ENCODE measurements at places on chromosomes 13 and 19.
A peak's percentile ranks its signal among the peaks of the same experiment; 100 is the strongest.

- no peak for DNase-seq
Observed at GRCh38 chr13:113150550-113151365, 7.7 kb upstream of the PROZ start.

- DNase-seq, result no peak
Observed at GRCh38 chr19:32458500-32459123, 53.0 kb downstream of the DPY19L3 start.

DNA sequence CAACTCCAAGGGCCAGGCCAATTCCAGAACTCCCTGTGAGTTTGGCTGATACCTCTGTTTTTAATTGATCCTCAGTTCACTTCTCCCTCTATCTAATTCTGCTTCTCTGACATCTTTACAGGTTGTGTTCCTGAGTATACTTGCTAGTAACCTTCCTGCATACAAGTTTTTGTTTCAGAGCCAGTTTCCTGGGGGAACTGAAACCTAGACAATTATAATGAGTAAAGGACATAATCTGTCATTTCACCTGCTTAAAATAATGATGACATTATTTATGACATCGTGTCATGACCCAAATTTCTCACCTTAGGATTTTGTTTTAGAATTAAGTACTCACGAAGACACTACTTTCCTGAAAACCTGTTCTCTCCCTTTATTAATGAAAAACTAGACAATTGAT lies 12.5 kb upstream of the MYCBP2 start:
- no peak for DNase-seq

- DNase-seq, result no peak
Observed at GRCh38 chr13:46178143-46178542, 3.8 kb downstream of the LCP1 start.

- DNase-seq, result no peak
Observed at GRCh38 chr13:94312511-94313216, 166.8 kb downstream of the DCT start.

DNA sequence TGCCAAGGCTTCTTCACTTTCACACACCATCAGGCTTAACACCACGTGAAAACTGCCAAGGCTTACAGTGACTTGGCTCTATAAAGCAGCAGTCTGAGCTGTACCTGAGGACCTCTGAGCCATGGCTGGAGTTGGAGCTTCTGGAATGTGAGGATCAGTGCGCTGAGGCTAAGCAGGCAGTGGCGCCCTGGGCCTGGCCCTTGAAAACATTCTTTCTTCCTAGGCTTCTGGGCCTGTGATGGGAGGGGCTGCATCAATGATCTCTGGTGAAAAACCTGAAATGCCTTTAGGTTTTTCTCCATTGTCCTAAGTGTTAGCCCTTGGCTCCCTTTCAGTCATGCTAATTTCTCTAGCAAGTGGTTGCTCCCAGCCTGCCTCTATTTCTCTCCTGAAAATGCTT lies 192.5 kb upstream of the PCDH20 start:
- no peak for DNase-seq

DNA sequence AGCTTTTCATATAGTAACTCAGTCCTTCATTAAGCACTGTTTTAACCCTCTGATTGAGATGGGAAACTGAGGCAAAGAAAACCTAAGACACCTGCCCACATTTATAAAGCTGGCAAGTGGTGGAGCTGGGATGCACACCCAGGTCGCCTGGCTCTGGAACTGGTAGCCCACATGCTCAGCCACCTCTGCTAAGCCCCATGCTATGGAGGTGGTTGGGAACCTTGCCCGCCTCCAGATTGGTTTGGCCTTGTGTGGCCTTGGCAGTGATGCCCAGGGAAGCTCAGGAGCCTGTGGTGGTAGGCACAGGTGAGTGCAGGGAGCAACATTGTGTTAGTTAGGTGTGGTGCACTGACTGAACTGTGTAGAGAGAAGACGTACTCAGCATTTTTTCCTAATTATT lies 370.2 kb downstream of the MTUS2 start:
- no peak for DNase-seq

DNA sequence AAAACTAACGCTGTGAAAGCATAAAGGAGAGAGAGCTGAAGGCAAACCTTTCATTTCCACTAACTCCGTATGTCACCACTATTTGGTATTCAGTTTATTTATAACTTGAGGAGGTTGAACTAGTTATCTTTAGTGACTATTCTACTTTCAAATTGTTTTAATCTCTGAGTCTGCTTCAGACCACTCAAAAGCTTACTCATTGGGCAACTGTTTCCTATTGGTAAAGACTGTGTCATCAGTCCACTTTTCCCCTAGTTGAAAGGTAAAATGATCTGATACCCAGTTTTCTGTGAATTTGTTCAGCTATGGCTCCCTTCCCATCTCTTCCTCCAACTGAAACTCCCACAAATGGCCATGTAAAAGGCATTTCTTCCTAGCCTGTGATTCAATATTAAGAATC lies 39.1 kb downstream of the TEX26 start:
- no peak for DNase-seq

- no peak for DNase-seq
Observed at GRCh38 chr19:54485851-54486250, 12.8 kb upstream of the CDC42EP5 start.

DNA sequence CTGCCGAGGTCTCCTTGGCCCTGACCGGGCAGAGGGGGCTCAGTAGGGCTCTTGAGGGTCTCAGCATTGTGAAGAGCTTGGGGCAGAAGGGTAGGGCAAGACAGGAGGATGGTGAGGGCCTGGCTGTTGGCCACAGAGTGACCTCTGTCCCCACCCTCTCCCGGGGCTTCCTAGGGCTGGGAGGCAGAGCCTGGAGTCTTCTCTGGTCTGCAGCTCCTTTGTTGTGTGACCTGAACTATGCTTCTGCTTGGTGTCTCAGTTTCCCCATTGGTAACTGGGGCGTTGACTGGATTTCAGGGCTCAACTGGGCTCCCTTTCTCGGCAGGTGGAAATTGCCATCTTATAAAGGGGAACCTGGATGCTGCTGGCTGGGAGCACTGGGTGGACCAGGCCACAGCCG lies 30.1 kb upstream of the PEPD start:
- DNase-seq, result no peak

GRCh38 chr13:92734068-92734467 lies 492.5 kb upstream of the GPC6 start:
- no peak for DNase-seq

- no peak for DNase-seq
Observed at GRCh38 chr13:27293076-27293691, 22.6 kb downstream of the RASL11A start.

GRCh38 chr19:58562122-58563033 lies 4.0 kb upstream of the UBE2M start:
- no peak for DNase-seq

DNA sequence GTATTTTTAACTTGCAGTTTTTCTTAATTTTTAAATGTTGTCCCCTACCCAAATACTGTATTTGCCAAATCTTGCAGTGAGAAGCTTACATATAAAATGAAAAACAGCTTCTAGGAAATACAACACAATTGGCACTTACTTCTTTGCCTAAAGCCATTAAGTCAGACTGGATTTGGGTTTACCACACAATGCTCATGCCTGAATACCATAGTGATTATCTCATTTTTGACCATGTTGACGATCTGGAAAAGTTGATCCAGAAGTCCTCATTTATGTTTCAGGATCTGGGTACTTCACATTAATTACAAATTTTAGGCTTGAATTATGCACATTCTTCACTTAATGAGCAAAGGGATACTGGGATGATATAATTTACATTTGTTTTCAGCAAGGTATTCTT lies 2.4 kb downstream of the RNF6 start:
- no peak for DNase-seq

DNA sequence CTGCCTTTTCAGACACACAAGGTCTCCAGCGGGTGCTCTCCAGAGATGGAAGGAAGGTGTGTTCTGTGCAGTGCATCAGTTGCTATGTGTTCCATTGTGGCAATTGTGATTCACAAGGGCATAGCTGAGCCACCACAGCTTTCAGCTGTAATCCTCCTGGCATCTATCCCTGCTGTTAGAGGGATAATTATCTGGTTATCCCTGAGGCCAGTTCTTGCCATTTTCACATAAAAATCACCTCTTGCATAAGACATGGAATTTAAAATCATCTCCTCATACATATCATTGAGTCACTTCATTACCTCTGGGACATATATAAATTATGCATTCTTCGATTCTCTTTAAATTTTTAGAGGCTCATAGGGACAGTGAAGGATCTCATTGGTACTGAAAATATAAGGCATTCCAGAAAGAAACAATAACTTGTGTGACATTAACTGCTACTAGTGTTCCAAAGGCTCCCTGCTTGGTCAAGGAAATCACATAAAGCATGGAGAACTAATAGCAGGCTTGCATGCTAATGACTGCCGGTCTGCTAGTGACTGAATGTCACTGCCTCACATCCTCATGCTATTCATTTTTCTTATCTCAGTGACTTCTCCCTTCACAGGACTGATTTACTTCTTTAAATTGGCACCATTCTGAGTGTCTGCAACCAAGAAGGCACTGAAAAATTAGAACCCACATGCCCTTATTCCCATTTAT lies 214.0 kb downstream of the ENOX1 start:
- DNase-seq, result no peak

DNA sequence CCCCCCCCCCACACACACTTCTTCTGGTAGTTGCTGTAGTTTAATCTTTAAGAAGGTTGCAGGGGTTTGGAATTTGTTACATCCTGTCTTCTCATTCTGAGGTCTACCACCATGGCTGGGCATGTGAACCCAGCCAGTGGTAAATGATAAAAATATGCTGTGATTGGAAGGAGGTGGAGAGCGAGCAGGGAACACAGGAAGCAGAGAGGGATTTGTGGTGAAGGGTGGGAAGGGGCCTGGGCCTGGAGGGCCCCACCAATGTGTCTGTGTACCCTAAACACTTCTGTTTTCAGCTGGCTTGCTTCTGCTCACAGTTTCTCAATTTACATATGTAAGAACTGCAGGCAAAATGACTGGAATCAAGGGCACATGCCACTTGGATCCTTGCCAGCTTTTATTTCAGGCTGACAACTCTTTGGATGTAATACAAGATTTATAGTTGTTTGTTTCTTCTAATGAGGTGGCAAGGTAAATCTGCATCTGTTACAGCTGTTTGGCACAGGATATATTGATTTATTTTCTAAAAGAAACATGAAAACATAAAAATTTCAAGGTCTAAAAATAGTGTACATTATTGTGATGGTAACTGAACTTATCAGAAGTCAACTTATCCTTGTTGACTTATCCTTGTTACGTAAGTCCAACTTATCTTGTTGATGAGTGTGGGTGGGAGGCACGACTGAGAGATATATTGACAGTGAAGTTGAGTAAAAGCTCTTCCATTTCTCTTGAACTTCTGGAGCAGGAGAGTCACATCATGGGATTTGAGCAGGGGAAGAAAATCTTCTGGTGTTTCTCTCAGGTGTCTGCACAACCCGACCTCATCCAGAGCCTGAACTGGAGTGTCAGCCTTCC lies 313.2 kb downstream of the SHISA2 start:
- DNase-seq, result no peak

DNA sequence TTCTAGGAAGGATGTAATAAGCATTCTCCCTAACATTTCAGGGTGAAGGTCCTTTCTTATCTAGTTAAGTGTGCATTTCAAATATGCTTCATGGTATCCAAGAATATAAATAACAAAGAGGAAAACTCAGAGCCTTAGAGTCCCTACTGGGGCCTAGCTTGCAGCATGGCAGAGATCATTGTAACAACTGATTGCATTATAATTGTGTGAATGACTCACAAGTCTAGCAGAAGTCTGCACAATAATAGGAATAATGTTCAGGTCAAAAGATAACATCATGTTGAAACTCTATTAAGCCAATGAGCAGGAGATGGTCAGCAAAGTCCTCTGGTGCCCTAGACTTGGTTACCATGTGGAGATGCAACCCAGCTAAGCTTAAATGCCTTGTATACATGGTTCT lies 3.4 kb downstream of the POSTN start:
- no peak for DNase-seq

- DNase-seq, result peak; percentile 8
Observed at GRCh38 chr19:19447536-19448237, 42.2 kb downstream of the GATAD2A start.

GRCh38 chr13:45748941-45749759 lies 47.0 kb downstream of the CBY2 start:
- DNase-seq, result no peak

- no peak for DNase-seq
Observed at GRCh38 chr19:3954107-3954506, 16.8 kb downstream of the DAPK3 start.

GRCh38 chr13:23352161-23352560 lies 81.3 kb downstream of the SACS start:
- DNase-seq, result no peak

DNA sequence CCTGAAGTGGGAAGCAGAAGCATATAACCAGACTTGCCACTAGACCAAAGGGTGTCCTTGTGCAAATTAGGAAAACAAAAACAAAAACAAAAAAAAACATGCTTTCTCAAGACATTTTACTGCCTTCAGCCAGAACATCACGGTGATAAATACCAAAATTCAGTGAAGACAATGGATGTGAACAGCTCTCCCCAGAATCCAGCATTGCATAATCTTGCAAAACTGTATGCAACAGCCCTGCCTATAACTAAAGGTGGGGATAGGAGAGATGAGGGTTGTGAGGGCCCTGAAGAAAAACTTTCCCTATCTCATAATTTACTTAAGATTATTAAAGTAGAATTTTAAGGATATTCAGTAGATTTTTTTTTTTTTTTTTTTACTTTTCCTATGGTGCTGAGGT lies 24.9 kb upstream of the NDFIP2 start:
- DNase-seq, result no peak

DNA sequence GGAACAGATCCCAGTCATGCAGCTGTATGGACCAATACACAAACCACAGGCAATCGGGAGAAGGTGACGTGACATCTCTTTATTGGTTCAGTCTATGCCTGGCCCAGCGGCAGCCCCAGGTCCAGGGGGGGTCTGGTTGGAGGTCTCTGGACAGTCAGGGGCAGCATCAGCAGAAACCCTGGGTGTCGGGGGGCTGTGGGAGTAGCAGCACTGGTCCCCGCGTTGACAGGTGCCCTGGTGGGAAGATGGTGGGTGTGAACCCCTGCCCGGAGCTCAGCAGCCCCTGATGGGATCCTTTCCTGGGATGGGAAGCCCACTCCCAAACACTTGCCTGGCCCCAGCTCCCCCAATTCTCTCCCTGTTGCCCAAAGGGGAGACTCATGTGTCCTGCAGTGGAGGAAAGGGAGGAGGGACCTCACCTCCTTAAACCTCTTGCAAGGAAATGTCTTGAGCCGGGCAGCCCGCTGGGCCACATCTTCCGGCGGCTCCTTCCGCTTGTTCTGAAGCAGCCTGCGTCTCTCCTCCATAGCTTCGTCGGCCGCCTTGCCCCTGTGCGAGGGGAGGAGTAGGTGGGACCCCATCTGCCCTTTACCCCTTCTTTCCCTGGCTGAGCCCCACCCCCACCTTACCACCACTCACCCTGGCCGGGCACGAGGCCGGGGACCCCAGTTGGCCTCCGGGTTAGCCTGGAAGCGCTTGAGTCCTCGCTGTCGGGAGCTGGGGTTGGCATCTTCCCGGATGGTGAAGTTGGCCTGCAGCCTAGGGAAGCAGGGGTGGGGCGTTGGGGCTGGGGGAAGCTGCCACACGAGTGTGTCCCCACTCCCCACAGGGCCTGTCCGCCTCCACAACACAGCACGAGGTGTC lies 2.4 kb upstream of the LYL1 start:
- DNase-seq, result no peak

DNA sequence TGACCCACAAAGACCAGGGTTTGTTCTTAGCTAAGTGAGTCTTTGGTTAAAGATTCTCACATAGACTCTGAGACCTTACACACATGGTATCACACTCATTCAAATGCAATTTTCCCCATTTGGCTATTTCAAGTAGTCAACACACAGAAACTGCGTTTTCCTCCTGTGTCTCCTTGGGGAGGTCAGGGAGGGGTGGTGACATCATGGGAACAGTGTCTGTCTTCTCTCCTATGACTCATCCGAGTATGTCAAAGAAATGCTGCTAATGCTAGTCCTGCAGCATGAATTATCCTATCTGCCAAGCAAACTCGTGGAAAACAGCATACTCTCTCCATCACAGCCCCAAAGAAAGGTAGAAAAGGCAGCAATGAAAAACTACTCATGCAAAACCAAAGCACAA lies 100.2 kb downstream of the ENOX1 start:
- no peak for DNase-seq
